Activated naive CD8-positive, alpha-beta T cell treated with anti-CD3 and anti-CD28 coated beads for 36 hours (primary cell): ENCODE measurements at places on chromosomes 7 and 10.
A peak's percentile ranks its signal among the peaks of the same experiment; 100 is the strongest.

GRCh38 chr7:80151274-80151665, 16.6 kb downstream of the GNAI1 start:
- peak; percentile 54 for DNase-seq

GRCh38 chr10:110508806-110509544, 11.3 kb downstream of the DUSP5 start:
- no peak for DNase-seq

GRCh38 chr7:42161719-42162118, 75.3 kb downstream of the GLI3 start:
- DNase-seq = no peak

DNA sequence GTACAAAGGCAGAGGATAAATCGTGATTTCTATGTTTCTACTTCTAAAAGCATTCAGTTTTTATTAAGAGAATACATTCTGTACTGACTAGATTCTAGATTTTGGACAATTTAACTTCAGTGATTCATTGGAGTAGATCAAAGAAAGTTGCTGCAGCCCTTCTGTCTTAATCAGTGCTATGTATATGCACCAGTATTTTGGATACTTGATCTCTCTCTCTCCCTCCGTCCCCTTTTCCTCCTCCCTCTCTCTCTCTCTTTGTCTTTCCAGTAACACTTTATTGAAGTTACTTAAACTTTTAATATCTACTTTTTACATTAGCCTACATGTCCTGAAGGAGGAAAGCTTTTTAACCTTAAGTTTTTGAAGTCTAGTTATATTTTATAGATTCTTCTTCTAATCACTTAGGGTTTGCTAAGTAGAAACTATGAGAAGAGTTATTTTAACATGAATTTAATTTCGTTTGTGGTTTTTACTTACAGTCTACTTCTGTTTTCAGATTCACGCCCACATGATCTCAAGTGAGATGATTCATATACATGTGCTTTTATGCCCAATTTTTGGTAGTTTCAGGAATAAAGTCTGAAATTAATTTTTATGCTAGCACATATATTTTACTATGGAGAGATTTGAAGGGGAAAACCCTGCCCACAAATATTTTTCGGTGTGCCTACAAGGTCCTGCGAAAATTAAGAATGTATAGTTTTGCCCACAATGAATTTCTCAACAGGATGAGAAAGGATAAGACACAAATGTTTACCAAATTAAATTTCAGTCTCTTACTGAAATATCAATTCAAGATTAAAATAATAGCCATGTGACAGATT, 9.1 kb downstream of the MDFIC start:
- no peak for DNase-seq

DNA sequence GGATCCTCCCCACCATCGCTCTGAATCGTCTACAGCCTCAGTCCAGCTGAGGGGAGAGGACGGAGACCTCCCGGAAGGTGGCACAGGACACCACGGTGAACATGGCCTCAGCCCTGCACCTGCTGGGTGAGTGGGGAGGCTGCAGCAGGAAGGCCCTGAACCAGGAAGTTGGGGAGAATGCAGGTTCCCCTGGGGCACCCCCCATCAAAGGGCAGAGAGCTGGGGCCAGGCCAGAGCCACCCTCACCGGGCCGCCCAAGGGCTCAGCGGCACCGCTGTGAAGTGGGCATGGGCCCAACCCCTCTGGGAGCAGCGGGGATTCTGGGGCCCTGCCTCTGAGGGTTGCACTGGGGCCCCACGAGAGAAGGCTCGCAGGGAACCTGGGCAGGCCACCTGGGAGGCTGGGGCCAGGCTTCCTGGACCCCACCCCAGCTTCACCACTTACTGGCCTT, 98.7 kb downstream of the MICALL2 start:
- DNase-seq = no peak

DNA sequence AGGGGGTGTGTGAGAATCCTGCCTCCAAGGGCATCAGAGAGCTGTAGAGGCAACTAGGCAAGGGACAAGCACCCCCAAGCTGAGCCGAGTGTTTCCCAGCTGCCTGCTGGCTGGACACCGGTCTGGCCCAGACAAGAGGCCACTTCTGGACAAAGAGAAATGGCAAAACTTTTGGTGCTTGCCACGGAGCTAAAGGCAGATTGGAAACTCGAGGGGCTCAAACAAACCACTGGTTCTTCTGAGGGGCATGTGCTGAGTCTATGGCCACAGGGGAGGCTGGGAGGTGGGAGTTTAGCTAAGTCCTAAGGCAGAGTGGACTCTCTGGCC, 66.5 kb upstream of the INPP5A start:
- no peak for DNase-seq

- DNase-seq = no peak
These were observed 22.2 kb upstream of the UNCX start for GRCh38 chr7:1210321-1210978.

GRCh38 chr7:68166525-68166924, 1169.9 kb downstream of the TYW1 start:
- DNase-seq = no peak
